Activated CD8-positive, alpha-beta T cell treated with anti-CD3 and anti-CD28 coated beads for 36 hours (primary cell): ENCODE measurements at places on chromosomes 12 and 14. TPM values are rescaled to one million over a fixed set of nuclear protein-coding genes. Genes with fewer than 3 reads are reported as not detected.

- H3K4me3 ChIP-seq, result no peak overlapping the region
- H3K27ac ChIP-seq, result no peak overlapping the region
These were observed 159.9 kb upstream of the SRRM4 start for GRCh38 chr12:118821386-118821925.

DNA sequence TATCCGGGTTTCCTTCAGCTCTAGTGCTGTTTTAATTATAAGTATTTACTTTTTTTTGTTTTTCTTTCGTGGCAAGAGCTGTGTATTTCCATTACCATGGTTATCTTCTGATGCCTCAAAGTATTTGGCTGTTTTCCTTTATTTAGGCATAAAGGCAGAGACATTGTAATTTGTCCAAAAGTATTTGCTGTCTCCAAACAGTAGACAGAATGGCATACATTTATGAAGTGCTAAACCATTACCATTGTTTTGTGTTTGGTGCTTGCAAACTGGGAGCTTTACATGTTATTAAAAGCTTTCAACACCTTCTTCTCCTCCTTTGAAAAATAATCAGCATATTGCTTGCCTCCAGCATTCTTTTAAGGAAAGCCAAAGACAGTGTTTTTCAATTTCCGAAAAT, 46.3 kb downstream of the FLRT2 start:
- H3K4me1 ChIP-seq, result no peaks in the 10 kb centered on the region
- DNase-seq, result no peak
- no peaks in the 10 kb centered on the region for H3K36me3 ChIP-seq
- no peaks in the 10 kb centered on the region for H3K27me3 ChIP-seq
- no peak overlapping the region for H3K4me3 ChIP-seq

GRCh38 chr12:31929027-31929526, 30.1 kb upstream of the RESF1 start:
- peak; percentile 34 for DNase-seq
- peaks cover 57% of the 10 kb centered on the region for H3K4me1 ChIP-seq
- peak overlapping the region; percentile 75 for H3K4me3 ChIP-seq
- no peaks in the 10 kb centered on the region for H3K27me3 ChIP-seq

The ADAMTS20 gene
- total RNA-seq, result not detected

The GARIN6 gene
- total RNA-seq, result not detected
